ENCODE measurements at places on chromosomes 2 and 18.

- DNase-seq: no peak
Observed at GRCh38 chr18:48216639-48217257, 192.4 kb downstream of the ZBTB7C start.

- no peak for DNase-seq
Observed at GRCh38 chr18:44557616-44558151, 123.0 kb upstream of the SETBP1 start.

GRCh38 chr2:154640000-154640399 is 58.5 kb upstream of the KCNJ3 start:
- no peak for DNase-seq

- no peak for DNase-seq
Observed at GRCh38 chr2:31176742-31177141, 38.5 kb upstream of the GALNT14 start.

- DNase-seq: peak; percentile 49
Observed at GRCh38 chr18:21444465-21445212, 155.9 kb downstream of the ESCO1 start.

DNA sequence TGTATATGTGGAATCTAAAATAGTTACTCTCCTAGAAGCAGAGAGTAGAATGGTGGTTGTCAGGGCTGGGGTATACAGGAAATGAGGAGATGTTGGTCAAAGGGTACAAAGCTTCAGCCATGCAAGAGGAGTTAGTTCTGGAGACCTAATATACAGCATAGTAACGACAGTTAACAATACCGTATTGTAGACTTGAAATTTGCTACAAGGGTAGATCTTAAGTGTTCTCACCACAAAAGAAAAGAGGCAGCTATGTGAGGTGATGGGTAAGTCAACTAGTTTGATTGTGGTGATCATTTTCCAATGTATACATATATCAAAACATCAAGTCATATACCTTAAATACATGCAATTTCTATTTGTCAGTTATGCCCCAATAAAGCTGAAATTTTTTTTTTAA is 98.2 kb upstream of the CYP1B1 start:
- DNase-seq: no peak

GRCh38 chr2:26591619-26592505 is 49.3 kb downstream of the CIB4 start:
- DNase-seq: no peak

DNA sequence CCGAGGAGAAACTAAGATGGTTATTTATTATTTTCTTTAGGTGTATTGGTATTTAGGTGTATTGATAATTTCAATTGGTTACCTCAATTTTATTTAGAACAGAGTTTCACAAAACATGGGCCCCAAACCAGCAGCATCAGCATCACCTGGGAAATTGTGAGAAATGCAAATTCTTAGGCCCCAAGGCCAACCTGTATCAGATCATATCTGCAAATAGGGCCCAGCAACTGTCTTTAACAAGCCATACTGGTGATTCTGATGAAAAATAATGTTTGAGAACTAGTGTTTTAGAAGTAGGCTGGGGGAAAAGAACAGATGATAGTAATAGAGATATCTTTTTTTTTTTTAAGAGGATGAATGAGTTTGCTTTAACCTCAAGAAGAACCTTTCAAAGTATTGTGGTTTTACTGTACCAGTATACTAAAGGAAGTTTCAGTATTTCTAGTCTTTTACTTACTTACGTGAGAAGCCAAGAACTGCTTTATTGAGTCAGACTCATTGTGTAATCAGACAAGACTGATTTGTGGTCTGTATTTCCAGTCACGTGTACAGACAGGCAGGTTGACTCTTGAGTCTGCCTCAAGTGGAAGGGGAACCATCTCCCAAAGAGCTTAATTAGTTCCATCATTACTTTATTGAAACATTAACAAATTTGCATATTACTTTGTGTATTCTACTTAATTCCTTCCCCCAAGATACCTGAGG is 60.4 kb upstream of the GAREM1 start:
- peak; percentile 44 for DNase-seq

DNA sequence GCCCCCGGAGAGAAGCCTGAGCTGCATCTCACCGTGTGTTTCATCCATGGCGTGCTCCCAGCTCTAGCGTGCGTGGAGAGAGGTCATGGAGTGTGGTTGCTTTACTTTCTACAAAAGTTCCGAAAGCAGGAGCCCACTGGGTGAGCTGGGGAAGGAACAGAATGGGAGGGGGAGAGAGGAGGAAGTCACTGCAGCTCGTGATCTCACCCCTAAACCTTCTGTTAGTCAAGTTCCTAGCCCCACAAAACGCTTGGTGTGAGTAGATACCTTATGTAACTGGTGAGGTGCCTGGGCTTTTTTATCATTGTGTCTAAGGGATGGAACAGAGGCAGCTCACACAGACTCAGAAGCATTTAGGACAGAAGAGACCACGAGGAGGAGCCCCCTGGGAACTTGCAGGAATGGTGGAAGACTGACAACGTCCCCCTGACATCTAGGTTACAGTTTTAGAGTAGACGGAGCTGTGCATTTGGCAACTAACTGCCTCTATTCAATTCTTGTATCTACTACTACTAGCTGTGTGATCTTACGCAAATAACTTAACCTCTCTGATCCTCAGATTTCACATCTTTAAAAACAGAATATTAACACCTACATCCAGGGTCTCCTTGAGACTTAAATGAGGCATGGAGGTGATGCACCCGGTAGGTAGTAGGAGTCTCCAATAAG is 123.3 kb downstream of the ARL4C start:
- no peak for DNase-seq

GRCh38 chr2:1268034-1268433 is 145.2 kb upstream of the TPO start:
- no peak for DNase-seq

All from HCEC 1CT (cell line).